Right lobe of liver (tissue), 6 donors: ENCODE measurements at places on chromosomes 1 and 21. TPM values are rescaled to one million over a fixed set of nuclear protein-coding genes. Genes with fewer than 3 reads are reported as not detected.

- no peak for DNase-seq
Measured at GRCh38 chr1:205001162-205001561, 41.9 kb upstream of the CNTN2 start.

DNA sequence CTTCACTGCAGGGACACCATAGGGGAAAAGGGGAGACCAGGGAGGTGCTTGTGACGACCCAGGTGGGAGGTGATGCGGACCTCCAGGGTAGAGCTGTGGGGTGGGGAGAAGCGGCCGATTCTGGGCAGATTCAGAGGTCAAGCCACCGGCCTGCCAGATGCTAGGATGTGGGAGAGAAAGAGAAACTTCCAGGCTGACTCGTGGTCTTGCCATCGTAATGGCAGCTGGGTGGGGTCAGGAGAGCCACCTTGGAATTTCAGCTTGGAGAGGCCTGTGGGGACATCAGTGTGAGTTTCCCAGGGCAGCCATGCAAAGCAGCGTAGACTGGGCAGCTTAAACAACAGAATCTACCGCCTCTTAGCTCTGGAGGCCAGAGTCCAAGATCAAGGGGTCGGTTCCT lies 258.0 kb upstream of the VAMP3 start:
- no peak for DNase-seq

DNA sequence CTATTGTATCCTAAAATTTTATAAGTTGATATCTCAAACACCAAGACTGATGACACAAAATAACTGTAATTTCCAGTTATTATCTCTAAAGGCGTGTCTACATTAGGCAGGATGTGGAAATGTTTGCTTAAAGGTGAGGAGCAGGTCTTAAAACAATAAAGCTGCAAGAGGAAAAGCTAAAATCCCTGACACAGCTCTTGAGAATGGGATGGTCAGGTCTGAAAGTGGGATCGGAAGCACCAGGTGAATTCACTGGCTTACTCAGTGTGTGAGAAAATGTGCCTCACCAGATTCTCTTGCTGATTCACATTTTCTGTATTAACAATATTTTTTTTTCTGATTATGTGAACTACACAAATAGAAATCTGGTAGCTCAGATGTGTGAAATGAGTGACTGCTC lies 421.9 kb upstream of the ADAMTS5 start:
- DNase-seq, result no peak

Gene NID1
- total RNA-seq, result 58.1 TPM

Gene TRIM67
- not detected for total RNA-seq
